A549 treated with CpdA at 1 μM for 4 hours (cell line): ENCODE measurements at places on chromosomes 2 and 18. TPM values are rescaled to one million over a fixed set of nuclear protein-coding genes. Genes with fewer than 3 reads are reported as not detected.

Gene RIT2
- not detected in 5 replicates for total RNA-seq

Gene TSPYL6
- not detected in 5 replicates for total RNA-seq

Gene ITGB6
- 0.84 to 2.4 TPM (median 1.1 TPM) in 5 replicates for total RNA-seq

Gene OR6B2
- total RNA-seq, result not detected in 5 replicates

Gene TTLL4
- total RNA-seq, result 27.1 to 34.0 TPM (median 27.5 TPM) in 5 replicates

Gene TNFAIP6
- total RNA-seq, result 1.1 to 1.6 TPM (median 1.4 TPM) in 5 replicates

Gene CTLA4
- total RNA-seq, result not detected in 5 replicates

Gene CNPPD1
- total RNA-seq, result 35.6 to 47.6 TPM (median 44.4 TPM) in 5 replicates

Gene INPP5D
- 0.49 to 1.1 TPM (median 0.75 TPM) in 5 replicates for total RNA-seq

Gene AQP12A
- total RNA-seq, result not detected in 5 replicates

Gene SDC1
- total RNA-seq, result 161 to 205 TPM (median 186 TPM) in 5 replicates

Gene C2orf92
- total RNA-seq, result 0.35 to 1.6 TPM (median 0.71 TPM) in 5 replicates
